ENCODE measurements at places on chromosomes 6 and 20. TPM values are rescaled to one million over a fixed set of nuclear protein-coding genes. Genes with fewer than 3 reads are reported as not detected.

- DNase-seq = no peak
Observed at GRCh38 chr6:11902527-11902926, 109.6 kb upstream of the HIVEP1 start.

Gene RBPJL
- total RNA-seq = not detected

DNA sequence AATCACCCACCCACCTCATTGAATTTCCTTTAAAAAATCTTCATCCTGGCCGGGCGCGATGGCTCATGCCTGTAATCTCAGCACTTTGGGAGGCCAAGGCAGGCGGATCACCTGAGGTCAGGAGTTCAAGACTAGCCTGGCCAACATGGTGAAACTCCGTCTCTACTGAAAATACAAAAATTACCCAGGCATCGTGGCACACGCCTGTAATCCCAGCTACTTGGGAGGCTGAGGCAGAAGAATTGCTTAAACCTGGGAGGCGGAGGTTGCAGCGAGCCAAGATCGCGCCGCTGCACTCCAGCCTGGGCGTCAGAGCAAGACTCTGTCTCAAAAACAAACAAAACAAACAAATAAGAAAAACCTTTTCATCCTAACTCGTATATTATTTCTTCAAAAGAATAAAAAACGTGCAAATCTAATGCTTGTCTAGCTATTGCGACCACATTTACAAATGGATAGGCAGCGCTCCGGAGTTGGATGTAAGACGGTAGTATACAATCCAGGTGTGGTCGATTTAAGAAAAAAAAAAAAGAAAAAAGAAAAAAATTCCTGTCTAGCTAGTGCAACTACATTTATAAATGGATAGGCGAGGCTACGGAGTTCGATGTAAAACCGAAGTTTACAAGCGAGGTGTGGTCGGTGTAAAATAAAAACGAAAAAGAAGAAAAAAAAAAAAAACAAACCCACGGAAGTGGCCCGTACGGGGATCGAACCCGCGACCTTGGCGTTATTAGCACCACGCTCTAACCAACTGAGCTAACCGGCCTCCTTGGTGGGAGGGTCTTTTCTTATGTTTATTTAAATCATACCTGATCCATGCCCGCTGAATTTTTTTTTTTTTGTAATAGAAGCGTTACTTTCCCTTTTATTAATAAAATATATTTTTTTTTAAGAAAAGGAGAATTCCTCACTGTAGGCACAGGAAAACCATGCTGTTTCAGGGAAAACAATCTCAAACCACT, 70.7 kb upstream of the PRSS16 start:
- peak; percentile 50 for DNase-seq

GRCh38 chr6:156779206-156780094, 2.3 kb downstream of the ARID1B start:
- peak; percentile 77 for DNase-seq

Gene OPRM1
- total RNA-seq = not detected

GRCh38 chr20:36465109-36466080, 75.9 kb upstream of the MYL9 start:
- peak; percentile 64 for DNase-seq

Gene NKAPL
- total RNA-seq = not detected

DNA sequence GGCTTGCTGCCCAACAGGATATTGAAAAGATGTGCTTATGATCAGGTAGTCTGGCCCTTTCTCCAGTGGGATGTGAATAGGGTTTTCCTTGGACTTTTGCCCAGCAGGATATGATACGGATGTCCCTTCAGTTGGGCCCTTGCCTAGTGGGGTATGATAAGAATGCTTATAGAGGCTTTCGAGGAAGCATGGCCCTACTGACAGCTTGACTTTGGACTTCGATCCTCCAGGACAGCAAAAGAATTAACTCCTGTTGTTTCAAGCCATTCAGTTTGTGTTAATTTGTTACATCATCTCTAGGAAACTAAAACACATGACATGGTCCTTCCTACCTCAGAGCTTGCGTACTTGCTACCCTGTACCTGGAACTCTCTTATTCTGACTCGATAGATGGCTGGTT, 9.7 kb upstream of the ZNF334 start:
- DNase-seq = no peak

DNA sequence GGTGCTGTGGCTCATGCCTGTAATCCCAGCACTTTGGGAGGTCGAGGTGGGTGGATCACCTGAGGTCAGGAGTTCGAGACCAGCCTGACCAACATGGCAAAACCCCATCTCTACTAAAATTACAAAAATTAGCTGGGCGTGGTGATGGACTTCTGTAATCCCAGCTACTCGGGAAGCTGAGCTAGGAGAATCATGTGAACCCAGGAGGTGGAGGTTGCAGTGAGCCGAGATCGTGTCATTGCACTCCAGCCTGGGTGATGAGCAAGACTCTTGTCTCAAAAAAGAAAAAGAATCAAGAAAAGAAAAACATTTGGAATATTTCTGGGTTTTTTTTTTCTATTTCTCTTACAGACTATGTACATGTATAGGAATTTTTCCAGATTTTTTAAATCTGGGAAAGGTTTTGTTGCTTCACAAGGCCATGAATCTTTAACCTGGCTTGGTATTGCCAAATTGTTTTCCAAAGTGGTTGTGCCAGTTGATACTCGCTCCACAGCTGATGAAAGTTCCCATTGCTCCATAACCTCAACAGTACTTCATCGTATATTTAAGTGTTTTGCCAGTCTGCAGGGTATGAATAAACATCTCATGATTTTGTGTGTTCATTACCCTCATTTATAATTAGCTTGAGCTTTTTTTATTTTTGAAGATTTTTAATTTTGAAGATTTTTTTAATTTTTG, 33.5 kb downstream of the RNF217 start:
- DNase-seq = no peak

Gene CRISP2
- total RNA-seq = not detected

DNA sequence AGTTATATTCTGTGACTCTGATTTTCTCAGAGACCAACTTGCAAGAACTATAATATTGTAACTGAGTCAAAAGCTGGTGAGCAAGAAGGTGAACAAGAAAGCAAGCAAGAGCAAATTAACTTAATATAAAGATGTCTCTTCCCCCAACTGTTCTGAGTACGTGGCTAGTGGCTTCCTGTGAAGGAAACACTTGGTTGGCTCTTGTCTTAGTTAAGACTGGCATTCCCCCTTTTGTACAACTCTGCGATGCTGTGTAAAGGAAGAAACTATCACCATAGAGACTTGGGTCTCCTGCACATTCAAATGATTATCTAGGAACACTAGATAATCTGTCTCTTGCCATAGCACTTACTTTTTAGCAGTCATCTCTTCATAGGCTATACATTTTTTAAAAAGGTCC, 47.3 kb upstream of the TNFAIP3 start:
- DNase-seq = no peak

DNA sequence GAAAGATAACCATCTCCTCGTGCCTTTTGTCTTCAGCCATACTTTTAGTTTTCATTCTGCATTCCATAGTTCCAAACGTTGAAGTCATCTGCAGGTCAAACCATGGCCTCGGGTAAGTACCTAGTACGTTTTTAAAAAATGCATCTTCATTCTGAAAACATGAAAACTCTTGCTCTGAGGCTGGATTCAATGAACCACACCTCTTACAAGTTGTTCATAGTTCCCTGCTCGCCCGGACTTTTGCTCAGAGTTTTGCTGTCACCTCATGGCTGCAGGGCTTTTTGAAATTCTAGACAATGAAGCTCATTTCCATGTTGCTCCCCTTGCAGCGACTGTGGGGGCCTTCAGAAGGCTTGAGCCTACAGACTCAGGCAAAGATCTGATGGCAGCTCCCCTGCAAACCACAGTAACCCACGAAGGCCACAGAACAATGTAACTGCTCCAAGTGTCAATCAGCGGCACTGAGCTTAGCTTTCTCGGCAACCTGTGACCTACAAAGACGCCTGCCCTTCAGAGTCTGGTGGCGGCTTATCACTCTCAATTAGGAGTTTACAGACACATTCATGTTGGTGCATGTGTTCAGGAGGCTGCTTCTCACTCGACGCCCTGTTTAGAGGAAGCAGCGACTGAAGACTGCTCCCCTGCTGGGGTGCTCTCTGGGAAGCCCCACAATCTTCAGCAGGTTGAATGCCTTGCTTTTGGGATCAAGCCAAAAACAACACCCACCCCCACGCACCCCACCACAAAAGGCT, 61.2 kb downstream of the FOXC1 start:
- peak; percentile 26 for DNase-seq

GRCh38 chr6:5036269-5036668, 32.4 kb upstream of the RPP40 start:
- peak; percentile 87 for DNase-seq

Gene EYA4
- 0.10 TPM for total RNA-seq

DNA sequence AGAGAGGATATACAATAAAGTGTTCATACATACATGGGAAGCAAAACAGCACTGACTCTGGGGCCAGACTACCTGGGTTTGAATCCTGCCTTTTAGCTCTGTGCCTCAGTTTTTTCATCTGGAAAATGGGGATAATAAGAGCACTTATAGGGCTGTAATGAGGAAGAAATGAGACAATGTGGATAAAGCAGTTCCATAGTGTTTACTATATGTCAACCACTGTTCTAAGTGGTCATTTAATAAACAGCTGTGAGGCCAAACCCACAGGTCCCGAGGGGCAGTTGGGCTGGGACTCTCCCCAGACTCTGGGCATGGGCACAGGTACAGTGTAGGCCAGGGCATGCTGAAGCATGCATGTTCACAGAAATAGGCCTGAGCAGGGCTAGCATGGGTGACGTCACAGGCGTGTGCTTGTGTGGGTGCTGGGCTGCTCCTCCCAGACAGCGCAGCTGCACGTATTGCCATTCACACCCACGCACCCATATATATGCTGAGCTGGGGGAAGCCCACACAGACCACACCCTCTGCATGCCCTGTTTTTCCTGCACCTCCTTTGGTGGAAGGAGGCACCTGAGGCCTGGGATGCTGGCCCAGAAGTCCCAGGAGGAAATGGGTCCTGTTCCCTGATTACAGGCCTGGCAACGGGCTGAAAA, 3.5 kb upstream of the PLCG1 start:
- DNase-seq = no peak

Gene DNAAF9
- total RNA-seq = 3.3 TPM

- no peak for DNase-seq
Observed at GRCh38 chr6:134002821-134003220, 49.6 kb downstream of the SLC2A12 start.

- DNase-seq = no peak
Observed at GRCh38 chr20:34047917-34048316, 54.2 kb downstream of the RALY start.

Gene MAP3K7
- 35.2 TPM for total RNA-seq

Gene CD40
- total RNA-seq = 8.8 TPM

- DNase-seq = peak; percentile 56
Observed at GRCh38 chr6:38688579-38689087, 14.3 kb downstream of the GLO1 start.

Gene LINC00237
- 3.7 TPM for total RNA-seq

DNA sequence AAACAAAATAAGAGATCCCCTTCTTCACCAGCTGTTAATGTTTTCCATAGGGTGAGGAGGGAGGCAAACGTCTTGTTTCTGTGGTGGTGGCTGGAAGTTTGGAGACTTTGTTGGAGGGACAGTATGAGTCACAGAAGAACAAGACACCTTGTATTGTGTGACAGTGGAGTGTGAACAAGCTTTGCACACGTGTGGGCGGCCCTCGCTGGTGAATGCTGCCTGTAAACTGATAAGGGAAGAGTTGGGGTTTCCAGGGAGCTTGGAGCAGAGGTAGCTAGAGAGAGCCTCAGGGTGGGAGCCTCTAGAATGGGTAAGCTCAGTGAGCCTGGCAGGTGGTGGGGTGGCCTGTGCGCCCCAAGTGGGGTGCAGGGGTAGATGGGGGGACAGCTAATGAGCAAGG, 78.3 kb downstream of the ZDHHC14 start:
- DNase-seq = no peak

DNA sequence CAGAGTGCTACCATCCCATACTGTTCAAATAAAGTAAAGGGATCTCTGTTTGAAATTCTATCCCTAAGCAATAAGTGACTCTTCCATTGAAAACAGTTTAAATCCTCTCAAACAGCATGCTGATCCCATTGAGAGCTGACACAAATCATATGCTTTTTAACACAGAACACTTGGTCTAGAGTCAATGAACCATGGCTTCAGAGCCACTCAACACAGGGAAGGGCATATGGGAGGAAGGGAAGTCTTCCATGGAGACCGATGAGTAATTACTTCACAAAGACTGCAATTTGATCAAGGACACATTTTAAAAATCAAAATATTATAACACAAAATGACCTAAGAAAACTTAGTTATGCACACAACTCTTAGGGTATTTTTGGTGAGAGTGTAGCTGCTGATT, 1073.0 kb upstream of the MAP3K7 start:
- DNase-seq = no peak

Gene CTAGE9
- total RNA-seq = not detected

DNA sequence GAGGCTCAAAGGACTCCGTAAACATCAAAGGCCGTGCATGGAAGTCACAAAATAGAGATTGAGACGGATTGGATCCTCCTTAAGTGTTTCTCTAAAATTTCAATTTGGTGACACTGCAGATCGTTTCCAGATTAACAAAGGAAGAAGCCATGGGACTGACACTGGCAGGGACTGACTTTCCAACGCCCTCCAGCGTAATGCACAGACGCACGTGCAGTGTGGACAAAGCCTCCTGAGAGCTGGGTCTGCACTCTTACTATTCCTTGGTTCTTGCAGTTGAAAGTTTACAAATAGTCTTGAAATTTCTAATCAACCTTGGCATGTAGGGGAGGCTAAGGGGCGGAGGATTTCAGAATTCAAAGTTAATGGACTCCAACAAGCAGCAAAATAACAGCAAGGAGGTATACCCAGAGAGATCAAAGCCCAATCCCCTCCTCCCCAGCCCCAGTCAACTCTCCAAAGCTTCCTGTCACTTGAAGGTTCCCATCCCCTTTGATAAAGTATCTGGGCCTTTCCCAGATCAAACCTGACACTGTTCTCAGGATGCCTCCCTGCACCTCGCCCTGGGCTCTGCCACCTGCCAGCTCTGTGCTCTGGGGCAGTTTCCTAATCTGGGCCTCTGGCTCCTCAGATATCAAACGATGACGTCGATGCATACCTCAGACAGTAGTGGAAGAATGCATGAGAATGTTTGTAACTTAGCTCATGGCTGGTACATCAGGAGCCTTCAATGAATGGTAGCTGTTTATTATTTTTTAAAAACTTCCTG, 106.5 kb upstream of the TRAF3IP2 start:
- no peak for DNase-seq

Gene GLP1R
- total RNA-seq = 0.87 TPM

DNA sequence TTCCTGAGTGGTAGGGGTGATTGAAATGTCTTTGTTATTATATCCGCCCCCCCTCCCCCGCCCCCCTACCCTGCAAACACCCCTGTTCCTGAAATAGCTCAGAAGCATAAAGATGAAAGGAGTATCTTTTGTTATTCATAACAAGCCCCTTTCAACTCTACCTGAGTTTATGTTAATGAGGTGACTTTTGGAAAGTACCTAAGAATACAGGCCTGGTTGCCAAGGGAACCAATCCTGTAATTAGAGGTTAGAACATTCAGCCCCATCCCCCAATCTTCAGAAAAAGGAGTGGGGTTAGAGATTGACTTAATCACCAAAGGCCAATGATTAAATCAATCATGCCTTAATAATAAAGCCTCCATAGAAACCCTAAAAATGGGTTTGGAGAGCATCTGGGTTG, 979.2 kb upstream of the GJE1 start:
- peak; percentile 39 for DNase-seq

GRCh38 chr20:37378420-37378784, 32.5 kb downstream of the SRC start:
- DNase-seq = no peak

- DNase-seq = no peak
Observed at GRCh38 chr20:24937579-24937978, 11.5 kb upstream of the CST7 start.
